ENCODE measurements at places on chromosomes 11 and 22.

GRCh38 chr11:114201219-114201618 lies 95.0 kb upstream of the NNMT start:
- DNase-seq = no peak

DNA sequence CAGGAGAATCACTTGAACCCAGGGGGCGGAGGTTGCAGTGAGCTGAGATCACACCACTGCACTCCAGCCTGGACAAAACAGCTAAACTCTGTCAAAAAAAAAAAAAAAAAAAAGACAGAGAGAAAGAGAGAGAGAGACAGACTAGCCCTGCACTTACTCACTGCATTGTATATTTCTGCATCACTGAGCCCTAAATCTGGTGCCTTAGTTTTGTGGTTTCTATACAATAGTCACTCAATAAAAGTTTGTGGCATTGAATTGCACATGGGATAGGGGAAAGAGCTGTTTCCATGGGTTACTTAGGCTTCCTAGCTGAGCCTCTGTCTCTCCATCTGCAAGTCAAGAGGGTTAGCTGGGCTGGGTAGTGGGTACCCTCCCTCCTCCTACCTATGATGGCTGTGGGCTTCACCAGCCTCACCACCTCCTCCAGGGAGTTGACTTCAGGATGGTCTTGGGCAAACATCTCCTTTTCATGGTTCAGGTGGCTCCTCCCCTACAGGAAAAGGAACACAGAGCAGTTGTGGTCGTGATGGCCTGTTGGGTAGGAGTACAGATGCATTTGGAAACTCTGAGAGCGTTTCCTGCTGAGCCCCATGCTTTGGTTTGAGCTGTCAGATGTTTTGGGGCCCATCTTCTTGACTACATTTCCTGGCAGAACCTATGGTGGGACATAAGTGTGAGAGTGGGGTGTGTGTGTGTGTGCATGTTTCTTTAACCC lies 73.2 kb downstream of the CCDC81 start:
- DNase-seq = no peak

GRCh38 chr11:76280882-76281557 lies 74.7 kb upstream of the WNT11 start:
- DNase-seq = no peak

- no peak for DNase-seq
Measured at GRCh38 chr11:2533587-2534133, 88.9 kb downstream of the KCNQ1 start.

DNA sequence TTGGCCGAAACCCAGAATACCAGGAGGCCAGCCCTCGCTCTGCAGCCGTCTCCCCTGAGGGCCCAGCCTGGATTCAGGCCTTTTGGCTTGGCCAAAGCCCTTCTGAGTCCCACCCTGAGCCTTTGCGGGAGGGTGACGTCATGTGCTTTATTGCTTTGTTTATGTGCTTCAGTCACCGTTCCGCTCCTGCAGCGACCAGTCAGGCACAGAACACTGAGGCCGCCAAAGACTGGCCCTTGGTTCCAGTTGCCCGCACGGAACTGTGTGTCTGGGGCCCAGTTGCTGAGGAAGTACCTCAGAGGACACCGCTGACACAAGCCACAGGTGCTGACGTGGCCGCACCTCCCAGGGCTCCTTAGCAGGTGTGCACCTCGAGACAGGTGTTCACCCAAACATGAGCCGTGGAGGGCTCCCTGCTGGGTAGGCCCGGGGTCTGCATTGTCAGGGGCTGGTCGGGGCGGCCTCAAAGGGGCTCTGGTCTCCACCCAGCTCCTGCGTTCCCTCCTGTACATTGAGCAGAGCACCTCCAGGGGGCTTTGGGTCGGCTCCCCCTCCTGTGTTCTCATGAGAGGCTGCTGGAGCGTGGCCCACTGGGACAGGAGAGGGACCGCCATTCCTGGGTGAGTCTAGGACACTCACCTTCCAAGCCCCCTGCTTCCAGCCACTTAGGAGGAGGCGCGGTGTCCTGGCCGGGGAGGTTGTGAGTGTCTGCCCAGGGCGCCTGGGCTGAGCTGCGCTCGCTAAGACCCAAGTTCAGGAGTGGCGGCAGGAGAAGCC lies 376.8 kb downstream of the TBC1D22A start:
- no peak for DNase-seq

DNA sequence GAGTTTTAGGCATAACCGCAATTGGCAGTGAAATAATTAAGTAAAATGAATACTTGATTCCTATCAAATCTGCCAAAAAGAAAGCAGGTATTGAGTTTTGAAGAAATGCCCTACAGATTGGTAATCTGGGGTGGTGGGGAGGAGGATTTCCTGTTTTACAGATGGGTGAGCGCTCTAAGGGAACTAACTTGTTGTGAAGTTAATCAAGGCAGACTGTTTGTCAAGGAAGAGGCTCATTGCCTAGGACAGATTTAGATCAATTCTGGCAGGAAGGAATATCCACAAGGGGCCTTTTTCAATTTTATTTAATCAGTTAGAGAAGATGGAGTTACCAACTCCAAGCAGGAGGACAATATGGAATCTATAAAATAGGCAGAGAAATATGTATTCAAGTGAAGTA lies 271.5 kb upstream of the CCDC90B start:
- DNase-seq = no peak

GRCh38 chr22:17788528-17789378 lies 14.5 kb upstream of the BID start:
- DNase-seq = no peak

DNA sequence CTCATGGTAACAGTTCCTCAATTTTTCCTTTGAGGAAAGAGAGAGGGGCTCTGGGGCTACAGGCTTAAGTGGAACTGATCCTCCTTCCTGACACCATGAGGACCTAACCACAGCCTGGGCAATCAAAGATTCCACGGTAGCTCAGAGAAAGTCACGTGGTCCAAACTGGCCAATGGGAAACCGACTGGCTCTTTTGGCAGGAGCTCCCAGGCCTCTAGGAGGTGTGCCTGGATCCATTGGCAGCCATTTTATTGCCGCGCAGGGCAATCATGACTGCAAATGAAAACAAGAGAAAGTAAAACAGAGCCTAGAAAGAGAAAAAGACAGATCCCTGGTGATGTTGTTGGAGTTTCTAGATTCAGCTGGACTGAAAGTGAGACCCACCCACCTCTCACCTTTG lies 27.3 kb upstream of the ASPHD2 start:
- no peak for DNase-seq

DNA sequence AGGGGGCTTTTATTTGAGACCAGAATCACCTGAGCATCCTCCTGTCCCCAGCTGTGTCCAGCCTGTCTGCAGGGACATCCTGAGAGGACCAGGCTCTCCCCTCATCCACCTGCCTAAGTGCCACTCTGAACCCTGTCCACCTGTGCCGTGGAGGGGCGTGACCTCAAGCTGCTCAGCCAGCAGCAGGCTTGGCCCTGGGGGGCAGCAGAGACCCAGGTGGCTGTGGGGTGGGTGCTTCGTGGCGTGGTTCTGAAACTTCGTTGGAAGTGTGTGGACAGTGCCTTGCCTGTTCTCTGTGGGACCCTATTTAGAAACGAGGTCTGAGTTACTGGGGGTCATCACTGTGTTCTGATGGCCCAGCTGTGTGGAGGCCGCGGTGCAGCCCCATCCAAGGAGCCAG lies 72.7 kb downstream of the LRP5 start:
- DNase-seq = no peak

DNA sequence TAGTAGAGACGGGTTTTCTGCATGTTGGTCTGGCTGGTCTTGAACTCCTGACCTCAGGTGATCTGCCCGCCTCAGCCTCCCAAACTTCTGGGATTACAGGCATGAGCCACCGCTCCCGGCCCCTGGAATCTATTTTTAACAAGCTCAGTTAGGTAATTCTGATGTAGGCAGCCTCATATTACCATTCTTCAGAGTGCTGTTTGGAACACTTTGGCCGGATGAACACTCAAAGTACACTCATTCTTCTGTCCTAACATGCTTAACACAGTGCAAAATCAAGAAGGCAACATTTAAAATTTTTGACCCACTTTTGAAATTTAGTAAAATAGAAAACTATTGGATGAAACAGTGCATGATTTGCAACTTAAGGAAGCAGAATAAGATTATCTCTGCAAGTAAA lies 586.7 kb upstream of the CHORDC1 start:
- no peak for DNase-seq

DNA sequence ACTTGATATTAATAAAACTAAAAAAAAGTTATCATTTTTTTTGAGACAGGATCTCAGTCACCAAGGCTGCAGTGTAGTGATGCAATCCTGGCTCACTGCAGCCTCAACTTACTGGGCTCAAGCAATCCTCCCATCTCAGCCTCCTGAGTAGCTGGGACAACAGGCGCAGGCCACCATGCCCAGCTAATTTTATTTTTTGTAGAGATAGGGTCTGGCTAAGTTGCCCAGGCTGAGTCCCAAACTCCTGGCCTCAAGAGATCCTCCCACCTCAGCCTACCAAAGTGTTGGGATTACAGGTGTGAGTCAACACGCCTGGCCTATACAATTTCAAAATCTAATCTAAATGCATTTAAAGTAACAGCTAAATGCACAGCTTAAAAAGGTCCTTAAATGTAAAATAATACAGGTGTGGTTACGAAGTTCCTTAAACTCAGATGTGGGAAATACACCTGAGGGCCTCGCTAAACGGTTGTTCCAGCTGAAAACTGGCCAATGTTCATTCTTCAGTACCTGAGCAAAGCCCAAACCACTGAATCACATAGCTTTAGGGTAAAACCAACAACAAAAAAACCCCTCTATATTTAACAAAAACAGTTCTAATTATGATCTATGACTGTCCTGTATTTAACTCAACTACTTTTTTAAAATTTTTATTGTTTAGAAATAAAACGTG lies 11.8 kb downstream of the NAP1L4 start:
- no peak for DNase-seq

DNA sequence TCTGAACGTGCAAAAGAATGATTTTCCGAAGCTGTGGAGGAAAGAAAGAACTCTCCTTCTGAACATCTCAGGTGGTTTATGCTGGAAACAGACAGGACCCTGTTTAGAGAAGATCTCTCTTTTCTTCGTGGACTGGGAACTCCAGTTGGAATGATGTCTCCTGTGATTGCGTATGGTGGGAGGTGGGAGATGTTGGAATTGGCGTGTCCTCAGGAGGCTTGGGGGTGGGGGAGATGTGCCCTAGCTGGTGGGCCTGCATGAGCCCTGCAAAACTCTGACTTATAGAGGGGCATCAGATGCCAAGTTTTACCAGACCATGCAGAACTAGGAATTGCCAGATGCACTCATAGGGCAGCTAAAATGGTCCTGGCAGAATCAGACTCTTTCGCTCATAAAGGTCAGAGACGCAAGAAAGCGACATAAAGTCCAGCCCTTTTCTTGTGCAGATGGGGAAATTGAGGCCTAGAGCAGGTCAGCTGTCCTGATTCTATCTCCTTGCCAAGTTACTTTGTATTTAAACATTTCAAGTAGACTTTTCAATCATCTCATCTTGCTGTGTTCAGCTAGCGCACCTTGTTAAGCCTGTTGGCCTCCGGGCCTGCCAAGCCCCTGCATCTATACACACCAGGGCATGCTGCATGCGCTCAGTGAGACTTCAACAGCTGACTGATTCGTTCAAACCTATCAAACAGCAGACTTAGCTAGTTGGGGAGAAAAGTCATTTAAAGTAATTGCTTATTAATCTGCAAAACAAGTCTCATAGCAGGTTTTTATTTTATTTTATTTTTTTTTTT lies 34.2 kb upstream of the EHF start:
- no peak for DNase-seq

DNA sequence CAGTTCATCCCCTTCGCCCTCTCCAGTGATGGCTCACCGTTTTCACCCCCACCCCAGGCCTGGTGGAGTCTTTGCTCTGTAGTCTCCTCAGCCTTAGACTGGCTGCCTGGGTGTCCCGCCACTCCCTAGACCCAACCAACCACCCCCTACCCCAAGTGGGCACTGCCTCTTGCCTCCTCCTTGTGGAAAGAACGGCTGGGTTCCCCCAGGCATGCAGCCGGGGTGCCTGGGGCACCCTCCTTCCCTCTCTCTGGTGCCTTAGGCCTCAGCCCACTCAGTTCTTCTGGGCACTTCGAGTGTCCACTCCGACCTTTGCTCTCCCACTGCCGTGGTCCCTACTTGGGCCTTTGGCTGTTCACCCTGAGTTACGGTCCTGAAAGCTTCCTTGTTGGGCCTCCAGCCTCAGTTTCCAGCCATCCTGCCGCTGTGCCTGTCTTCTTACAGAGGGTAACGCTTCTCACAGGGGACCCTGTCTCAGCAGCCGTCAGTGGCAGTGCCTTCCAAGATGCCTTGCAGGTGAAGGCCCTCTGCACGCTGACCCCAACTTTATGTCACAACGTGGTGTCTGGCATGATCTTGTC lies 3.1 kb downstream of the GRIK4 start:
- no peak for DNase-seq

- DNase-seq = no peak
Measured at GRCh38 chr11:1053121-1053901, 16.8 kb upstream of the MUC6 start.

- DNase-seq = no peak
Measured at GRCh38 chr22:34068001-34068400, 147.7 kb upstream of the LARGE1 start.

GRCh38 chr11:69642913-69643632 lies 2.1 kb downstream of the CCND1 start:
- DNase-seq = peak; percentile 67

DNA sequence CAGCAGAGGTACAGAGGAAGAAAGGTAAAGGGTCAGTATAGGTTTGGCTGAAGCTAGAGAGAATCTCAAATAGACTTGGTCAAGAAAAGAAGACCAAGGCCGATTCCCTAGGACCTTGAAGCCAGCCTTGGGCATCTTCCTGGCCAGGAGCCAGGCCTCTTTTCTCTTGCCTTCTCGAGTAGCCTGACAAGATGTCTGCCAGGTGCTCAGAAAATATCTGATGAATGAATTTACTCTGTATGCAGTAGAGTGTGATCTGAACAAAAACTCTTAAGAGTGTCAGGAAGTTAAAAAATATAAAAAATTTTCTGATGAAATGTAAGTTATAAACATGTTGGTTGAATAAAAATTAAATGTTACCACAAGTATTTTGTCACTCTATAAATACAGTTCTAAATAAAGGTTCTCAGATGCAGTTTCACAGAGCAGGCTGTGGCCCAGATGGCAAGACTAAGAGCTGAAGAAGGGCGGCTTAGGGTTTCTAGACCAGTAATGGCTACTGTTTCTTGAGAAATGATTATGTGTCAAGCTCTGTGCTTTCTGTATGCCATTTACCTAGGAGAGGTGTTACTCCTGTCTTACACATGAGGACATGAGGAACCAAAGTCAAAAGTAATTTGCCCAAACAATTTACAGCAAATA lies 98.1 kb downstream of the ATXN10 start:
- no peak for DNase-seq

DNA sequence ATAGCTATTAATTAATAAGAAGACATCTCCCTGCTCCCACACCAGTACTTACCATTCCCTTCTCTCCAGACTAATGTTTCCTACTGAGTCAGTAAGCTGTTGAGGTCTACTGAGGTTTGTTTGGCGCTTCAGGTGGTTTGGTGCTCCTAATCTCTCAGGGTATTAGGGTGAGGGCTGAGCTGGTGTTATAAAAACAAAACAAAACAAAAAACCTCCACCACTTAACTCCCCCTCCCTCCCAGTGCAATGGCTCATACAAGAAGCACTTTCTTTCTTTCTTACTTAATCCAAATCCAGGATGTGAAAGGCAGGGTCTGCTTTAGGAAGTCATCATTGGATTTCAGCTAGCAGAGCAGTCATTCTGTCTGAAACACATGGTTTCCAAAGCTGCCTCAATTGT lies 15.3 kb downstream of the CSTPP1 start:
- DNase-seq = no peak
